T-helper 17 cell (primary cell): ENCODE measurements at places on chromosomes 7 and 10. TPM values are rescaled to one million over a fixed set of nuclear protein-coding genes. Genes with fewer than 3 reads are reported as not detected.
A peak's percentile ranks its signal among the peaks of the same experiment; 100 is the strongest.

DNA sequence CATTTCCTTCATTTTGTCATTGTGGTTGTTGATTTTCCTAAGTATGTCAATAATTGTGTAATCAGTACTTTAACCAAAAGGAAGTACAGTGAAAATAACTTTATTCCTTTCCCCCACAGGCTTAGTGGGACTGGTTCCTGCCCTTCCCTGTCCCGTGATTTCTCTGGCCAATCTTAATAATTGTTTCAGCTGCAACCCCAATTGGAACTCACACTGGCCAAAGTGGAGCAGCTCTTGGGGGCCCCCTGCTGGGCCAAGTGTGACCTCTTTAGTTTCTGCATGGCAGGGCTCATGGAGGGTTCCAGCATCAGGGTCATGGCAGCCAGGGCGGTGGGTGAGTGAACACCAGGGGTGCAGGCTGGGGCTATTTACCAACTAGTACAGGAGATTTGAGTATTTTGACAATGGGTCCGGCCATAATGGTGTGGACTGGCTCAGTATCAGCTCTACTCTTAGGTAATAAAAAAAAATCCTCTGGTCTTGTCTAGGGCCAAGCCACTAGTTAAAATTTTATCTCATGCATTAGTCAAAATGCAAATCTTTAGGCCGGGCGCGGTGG lies 31.7 kb downstream of the CYCS start:
- H3K4me1 ChIP-seq, result peaks cover 12% of the 10 kb centered on the region
- H3K36me3 ChIP-seq, result peaks cover 2% of the 10 kb centered on the region
- no peak overlapping the region for H3K4me3 ChIP-seq
- H3K27ac ChIP-seq, result no peak overlapping the region

GRCh38 chr10:133258818-133259601 lies 17.7 kb downstream of the ADAM8 start:
- H3K4me1 ChIP-seq, result peaks cover 38% of the 10 kb centered on the region
- H3K36me3 ChIP-seq, result peaks cover 3% of the 10 kb centered on the region
- peak overlapping the region; percentile 91 for H3K27ac ChIP-seq
- no peaks in the 10 kb centered on the region for H3K27me3 ChIP-seq
- H3K4me3 ChIP-seq, result peak overlapping the region; percentile 80

- peaks cover 3% of the 10 kb centered on the region for H3K36me3 ChIP-seq
- peaks cover 4% of the 10 kb centered on the region for H3K4me1 ChIP-seq
- H3K4me3 ChIP-seq, result no peak overlapping the region
- H3K27ac ChIP-seq, result no peak overlapping the region
- H3K27me3 ChIP-seq, result no peaks in the 10 kb centered on the region
- no peak for DNase-seq
These were observed 45.0 kb downstream of the TRUB1 start for GRCh38 chr10:114982989-114983388.

- H3K36me3 ChIP-seq, result no peaks in the 10 kb centered on the region
- H3K27ac ChIP-seq, result peak overlapping the region; percentile 49
- peak overlapping the region; percentile 68 for H3K4me3 ChIP-seq
- peaks cover 20% of the 10 kb centered on the region for H3K4me1 ChIP-seq
These were observed 16.2 kb upstream of the CRHR2 start for GRCh38 chr7:30698481-30698880.

DNA sequence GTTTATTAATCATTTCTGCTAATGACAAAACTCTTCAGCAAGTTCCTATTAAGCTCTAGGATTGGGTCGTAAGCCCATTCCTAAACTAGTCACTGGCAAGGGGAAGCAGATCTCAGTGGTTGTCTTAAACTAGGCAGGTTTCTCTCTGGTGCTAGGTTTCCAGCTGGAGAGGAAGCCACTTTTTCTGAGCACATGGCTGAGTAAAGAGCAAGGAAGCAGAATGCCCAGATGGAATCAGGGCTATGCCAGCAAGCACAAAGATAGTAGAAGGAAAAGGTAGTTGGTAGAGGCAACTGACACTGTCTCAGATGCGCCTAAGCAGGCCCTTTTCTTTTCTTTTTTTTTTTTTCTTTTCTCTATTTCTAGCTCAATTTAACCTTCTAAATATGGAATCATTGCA lies 224.9 kb downstream of the EXOC4 start:
- DNase-seq, result no peak
- peaks cover 5% of the 10 kb centered on the region for H3K4me1 ChIP-seq
- H3K27ac ChIP-seq, result no peak overlapping the region
- no peak overlapping the region for H3K4me3 ChIP-seq

DNA sequence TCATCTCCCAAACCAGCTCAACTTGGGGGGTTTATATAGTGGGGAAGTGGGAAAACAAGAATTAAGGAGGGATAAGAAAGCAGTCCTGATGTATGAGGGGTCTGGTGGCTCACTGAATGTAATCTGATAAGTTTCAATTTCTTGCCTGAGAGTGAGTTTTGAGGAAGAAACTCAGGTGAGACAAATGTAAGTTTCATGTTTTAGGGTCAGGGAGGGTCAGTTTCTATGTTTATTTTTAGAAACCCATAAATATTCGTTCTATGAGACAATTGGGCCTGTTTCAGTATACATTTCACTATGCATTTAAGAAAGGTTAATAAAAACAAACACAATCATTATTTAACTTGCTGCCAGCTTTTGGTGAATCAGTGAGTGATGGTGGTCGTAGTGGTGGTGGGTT lies 128.0 kb upstream of the MBL2 start:
- H3K4me1 ChIP-seq, result no peaks in the 10 kb centered on the region
- H3K36me3 ChIP-seq, result no peaks in the 10 kb centered on the region
- H3K27ac ChIP-seq, result no peak overlapping the region
- H3K27me3 ChIP-seq, result no peaks in the 10 kb centered on the region

GRCh38 chr7:48087349-48087748 lies 1.7 kb upstream of the UPP1 start:
- H3K36me3 ChIP-seq, result peaks cover 2% of the 10 kb centered on the region
- peaks cover 60% of the 10 kb centered on the region for H3K4me1 ChIP-seq
- peak overlapping the region; percentile 71 for H3K4me3 ChIP-seq
- peak overlapping the region; percentile 91 for H3K27ac ChIP-seq

DNA sequence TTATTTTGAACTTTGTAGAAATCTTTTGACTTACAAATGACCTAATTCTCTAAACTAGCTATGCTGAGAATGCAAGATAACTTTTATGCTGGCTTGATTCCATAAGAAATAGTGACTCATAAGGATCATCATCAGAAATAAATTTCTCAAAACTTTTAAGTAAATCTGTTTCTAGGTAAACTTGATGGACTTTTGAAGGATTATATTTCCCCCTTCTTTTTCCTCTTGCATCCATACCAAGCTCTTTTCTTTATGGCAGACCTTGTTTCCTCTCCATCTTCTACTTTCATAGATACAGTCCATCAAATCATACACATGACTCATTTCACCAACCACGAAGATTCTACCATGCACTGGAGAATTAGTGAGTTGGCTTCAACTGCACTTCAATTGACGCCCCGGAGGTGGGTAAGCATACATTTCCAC lies 336.3 kb downstream of the KCNMA1 start:
- no peak for DNase-seq
- no peaks in the 10 kb centered on the region for H3K4me1 ChIP-seq
- no peaks in the 10 kb centered on the region for H3K27me3 ChIP-seq
- no peaks in the 10 kb centered on the region for H3K36me3 ChIP-seq
- H3K27ac ChIP-seq, result no peak overlapping the region

- no peak overlapping the region for H3K4me3 ChIP-seq
- peaks cover 3% of the 10 kb centered on the region for H3K36me3 ChIP-seq
- peaks cover 56% of the 10 kb centered on the region for H3K27me3 ChIP-seq
- DNase-seq, result no peak
These were observed 315.5 kb upstream of the CELF2 start for GRCh38 chr10:10702211-10702610.

GRCh38 chr7:101964680-101965452 lies 147.4 kb downstream of the CUX1 start:
- H3K27me3 ChIP-seq, result no peaks in the 10 kb centered on the region
- H3K36me3 ChIP-seq, result no peaks in the 10 kb centered on the region
- DNase-seq, result no peak
- peaks cover 7% of the 10 kb centered on the region for H3K4me1 ChIP-seq
- peak overlapping the region; percentile 14 for H3K27ac ChIP-seq

Gene MDFIC
- 109 TPM for total RNA-seq

Gene CFAP70
- 2.6 TPM for total RNA-seq

Gene MUC12
- total RNA-seq, result 1.1 TPM

Gene PRKAR2B
- 3.5 TPM for total RNA-seq
